Stimulated activated CD8-positive, alpha-beta memory T cell treated with anti-CD3 and anti-CD28 coated beads, Interleukin-2, amount 100 ng/mL, for 1 hour (primary cell): ENCODE measurements at places on chromosomes 11 and 22.

DNA sequence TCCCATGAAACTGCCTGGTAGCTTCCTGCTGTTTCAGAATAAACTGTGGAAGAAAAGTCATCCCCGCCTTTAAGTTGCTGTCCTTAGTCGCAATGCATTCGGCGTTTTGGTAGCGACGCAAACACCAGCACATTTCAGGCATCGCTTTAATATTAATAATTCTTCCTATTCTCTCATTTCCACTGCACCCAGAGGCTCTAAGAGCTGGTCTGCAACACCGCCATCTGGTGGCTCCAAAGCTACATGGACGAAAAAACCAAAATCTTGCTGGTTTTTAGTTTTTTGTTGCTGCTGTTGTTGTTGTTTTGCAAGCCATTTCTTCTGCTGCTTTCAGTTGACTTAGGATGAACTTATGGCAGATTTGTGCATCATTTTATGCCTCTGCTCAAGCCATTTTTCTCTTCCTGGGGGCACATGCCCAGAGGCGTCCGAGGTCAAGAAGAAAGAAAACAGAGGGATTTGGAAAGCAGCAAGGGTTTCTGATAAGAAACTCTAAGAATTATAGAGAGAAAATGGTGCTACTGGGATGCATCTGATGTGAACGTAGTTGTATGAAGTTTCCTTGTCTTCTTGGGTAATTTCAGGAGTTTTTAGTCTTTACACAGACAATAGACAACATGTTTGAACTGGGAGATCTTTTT is 345.4 kb upstream of the KIRREL3 start:
- no peak for DNase-seq

GRCh38 chr11:13970986-13971385 is 8.5 kb downstream of the SPON1 start:
- no peak for DNase-seq

GRCh38 chr11:120146413-120147093 is 8.6 kb upstream of the TRIM29 start:
- no peak for DNase-seq

DNA sequence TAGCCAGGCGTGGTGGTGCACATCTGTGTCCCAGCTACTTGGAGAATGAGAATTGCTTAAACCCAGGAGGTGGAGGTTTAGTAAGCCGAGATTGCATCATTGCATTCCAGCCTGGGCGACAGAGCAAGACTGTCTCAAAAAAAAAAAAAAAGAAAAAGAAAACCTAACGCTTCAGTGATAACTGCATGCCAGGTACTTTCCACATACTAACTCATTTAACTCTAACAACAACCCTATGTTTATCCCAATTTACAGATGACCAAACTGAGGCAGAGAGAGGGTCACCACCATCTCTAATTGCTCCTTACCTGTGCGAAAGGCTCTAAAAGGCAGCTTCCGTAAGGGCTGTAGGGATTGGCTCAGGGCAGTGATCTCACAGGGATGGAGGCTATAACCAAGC is 11.6 kb downstream of the PISD start:
- no peak for DNase-seq

- DNase-seq = no peak
Measured at GRCh38 chr22:39309881-39310714, 9.3 kb downstream of the RPL3 start.

GRCh38 chr11:29780756-29781155 is 236.1 kb downstream of the KCNA4 start:
- DNase-seq = no peak

DNA sequence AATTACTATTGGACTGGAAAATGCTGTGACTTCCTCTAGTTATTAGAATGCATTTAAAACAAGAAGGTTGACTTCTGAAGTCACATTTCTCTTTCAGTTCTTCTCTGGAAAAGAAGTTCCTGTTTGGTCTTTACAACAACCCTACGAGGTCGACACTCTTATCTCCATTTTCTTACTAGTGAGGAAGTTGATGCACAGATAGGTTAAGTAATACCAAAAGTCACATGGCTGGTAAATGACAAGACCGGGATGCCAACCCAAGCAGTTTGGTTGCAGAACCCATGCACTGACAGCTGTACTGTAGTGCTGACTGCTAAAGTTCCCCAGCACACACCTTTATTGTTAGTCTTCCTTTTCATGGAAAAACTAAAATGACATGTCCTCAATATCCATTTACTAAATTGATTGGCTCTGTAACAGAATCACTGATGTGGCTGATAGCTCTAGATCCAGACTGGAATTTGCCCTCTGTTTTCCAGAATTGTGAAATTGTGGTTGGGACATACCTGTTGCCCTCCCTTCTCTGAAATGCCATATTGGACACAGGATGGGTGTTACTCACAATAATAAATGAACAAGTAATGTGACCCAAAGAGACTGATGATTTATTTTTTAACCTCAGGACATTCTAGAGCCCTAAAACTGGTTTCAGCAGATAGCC is 9.4 kb upstream of the TECTA start:
- no peak for DNase-seq

DNA sequence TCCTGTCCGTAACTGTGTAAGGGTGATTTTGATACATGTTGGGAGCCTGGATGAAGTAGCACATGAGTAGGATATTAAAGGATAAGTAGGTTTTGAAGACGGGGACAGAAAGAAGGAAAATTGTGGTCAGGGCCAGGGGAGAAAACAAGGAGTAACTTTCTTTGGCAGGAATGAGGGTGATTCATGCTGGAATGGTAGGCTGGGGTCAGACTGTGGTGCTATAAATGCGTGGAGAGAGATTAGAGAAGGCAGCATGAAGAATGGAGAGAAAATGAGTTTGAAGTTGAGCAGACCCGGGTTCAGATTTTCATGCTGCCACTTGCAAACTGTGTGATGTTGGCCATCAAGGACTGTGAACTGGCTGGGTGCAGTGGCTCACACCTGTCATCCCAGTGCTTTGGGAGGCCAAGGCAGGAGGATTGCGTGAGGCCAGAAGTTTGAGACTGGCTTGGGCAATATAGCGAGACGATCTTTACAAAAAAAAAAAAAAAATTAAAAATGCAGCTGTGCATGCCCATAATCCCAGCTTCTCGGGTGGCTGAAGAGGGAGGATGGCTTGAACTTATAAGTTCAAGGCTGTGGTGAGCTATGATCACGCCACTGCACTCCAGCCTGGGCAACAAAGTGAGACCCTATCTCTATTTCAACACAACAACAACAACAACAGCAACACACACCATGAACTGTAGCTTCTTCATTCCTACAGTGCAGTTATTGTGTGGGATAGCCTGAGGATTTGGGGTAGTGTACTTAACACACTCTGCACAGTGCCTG is 22.3 kb downstream of the ZBTB16 start:
- no peak for DNase-seq

GRCh38 chr11:17608821-17609220 is 61.8 kb downstream of the OTOG start:
- no peak for DNase-seq

DNA sequence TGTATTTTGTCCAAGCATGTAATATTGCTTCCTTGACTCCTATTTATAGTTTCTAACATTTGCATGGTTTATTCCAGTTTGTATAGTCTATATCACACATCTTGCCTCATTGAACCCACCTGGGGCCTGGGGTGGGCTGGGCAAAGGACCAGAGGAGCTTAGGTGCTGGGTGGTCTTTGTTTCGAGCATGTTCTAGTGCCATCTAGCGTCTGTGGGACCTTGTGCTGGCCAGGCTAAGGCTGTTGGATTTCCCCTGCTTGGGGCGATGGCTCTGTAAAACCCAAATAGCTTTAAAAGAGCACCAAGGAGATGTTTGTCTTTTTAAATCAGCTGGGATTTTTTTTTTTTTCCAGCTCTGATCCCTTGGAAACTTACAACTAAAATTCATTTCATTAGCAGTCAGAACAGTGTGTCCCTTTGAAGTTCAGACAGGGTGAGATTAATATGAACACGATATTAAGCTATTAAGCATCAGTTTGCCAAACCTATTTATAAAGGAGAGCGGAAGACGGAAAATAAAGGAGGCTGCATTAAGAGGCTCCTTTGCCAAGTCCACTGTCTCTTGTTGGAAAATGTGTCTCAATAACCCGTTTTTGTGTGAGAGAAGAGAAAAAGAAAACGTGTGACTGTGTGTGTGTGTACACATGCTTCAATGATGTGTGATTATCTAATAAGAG is 157.4 kb downstream of the COMMD9 start:
- no peak for DNase-seq

DNA sequence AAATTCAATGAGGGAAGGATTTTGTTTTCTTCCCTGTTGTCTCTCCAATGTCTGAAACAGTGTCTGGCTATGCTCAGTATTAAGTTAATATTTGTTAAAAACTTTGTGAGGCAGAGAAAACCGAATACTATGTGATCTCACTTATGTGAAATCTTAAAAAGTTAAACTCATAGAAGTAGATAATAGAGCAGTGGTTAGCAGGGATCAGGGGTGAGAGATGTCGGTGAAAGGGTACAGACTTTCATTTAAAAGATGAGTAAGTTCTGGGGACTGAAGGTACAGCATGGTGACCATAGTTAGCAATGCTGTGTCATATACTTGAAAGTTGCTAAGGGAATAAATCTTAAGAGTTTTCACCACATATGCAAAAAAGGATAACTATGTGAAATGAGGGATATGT is 244.6 kb downstream of the AASDHPPT start:
- DNase-seq = no peak

DNA sequence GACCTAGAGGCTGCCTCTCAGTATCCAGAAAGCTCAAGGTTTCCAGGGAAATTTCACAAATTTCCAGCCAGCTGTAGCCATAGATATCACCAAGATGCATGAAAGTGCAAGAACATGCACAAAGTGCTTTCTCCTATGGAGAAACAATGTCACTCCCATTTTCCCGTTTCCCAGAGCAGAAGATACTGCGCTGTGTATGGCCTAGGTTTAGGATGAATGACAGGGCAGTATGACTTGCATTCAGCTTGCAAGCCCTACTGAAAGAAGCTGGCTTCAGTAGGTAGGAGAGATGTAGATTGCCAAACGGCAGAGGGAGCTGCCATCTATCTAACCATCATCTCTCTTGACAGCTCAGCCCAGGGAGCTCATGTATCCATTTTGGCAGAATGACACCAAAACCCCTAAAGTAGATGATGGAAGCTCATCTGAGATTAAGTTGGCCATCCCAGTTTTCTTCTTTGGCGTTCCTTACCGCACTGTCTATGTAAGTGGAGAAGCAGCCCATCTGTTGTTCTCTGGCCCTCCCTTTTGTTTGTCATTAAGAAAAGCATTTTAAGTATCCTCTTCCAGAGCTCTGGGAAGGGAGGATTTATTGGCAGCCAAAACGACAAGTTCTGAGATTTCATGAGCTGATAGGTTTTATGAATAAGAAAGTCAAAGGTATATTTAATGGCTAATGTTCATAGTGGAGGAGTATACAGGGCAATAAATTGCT is 4.6 kb downstream of the TECTA start:
- no peak for DNase-seq

GRCh38 chr11:46492532-46492931 is 101.0 kb upstream of the CHRM4 start:
- DNase-seq = no peak

GRCh38 chr11:71249301-71249700 is 3.1 kb downstream of the SHANK2 start:
- no peak for DNase-seq

DNA sequence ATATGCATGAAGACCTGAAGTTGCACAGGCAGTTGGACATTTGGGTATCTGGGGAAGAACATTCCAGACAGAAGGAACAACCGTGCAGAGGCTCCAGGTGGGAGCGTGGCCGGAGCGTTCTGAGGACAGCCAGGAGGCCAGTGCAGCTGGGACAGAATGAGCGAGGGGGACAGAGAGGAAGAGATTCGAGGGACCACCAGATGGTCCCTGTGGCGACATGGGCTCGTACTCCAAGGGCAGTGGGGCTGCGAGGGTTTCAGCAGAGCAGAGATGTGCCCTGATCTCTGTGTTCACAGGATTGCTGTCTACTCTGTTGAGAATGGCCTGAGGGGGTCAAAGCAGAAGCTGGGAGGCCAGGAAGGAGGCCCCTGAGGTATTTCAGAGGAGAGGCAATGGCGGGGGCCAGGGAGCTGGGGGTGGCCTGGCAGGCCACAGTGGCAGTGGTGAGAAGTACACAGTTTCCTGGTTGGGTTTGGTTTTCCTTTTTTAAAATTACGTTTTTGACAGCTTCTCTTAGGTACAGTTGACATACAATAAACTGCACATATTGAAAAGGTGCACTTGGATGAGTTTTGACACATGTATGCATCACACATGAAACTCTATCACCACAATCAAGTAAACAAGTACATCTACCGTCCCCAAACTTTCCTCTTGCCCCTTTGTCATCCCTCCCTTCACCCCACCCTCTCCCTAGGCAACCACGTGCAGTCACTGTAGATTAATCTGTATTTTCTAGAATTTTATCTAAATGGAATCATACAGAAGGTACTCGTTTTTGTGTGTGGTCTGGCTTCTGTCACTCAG is 24.8 kb upstream of the SOX10 start:
- DNase-seq = no peak

DNA sequence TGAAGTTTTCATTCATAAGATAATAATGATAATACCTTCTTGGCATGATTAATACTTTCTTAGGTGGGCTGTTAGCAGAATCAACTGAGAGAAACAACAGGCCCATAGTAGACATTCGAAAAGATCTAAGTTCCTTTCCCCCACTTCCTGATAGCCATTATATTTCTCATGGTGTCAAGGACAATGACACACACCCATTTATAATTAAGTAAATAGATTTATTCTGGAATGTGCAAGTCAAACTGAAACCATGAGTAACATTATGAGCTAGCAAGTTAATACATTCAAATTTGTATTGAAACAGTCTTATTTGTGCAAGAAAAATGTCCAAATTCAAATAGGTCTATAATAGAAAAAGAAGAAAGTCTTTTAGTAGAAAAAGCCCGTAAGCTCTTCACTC is 301.1 kb downstream of the GUCY1A2 start:
- DNase-seq = no peak

- DNase-seq = no peak
Measured at GRCh38 chr11:108958368-108959104, 293.7 kb downstream of the DDX10 start.

DNA sequence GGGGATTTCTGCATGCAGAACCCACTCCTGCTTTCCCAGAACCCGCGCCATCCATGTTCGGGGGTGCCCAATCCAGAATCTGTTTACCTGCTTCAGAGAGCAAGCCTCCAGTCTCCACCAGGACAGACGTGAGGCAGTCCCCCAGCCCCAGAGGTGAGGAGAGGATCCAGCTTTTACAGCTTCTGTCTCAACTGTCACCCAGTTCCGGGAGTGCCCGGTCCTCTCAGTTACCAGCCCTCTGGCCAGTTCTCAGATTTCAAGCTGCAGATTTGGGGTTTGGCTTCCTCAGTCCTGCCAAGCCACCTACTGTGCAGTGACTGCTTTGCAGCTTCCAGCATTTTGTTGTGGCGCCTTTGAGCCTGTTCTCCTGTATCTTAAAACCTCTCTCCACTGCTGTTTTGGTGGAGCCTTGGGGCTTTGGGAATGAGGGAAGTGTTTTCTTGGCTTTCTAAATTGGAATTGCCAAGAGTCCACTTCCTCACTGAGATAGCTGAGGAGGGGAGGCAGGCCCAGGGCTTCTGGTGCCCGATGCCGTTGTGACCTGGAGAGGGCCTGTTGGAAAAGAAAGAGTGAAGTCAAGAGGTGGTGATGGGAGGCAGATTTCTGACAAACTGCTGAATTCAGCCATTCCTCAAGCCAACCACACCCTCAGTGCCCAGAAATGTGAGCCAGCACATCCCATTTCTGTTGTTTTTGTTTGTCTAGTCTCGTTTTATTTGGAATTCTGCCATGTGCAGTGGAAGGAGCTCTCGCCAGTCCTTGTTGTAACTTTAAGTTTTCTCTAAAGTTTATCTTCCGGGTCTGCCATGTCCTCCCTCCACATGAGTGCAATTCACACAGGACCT is 513.4 kb downstream of the TBC1D22A start:
- DNase-seq = no peak
